ENCODE measurements at places on chromosomes 16 and 17.

DNA sequence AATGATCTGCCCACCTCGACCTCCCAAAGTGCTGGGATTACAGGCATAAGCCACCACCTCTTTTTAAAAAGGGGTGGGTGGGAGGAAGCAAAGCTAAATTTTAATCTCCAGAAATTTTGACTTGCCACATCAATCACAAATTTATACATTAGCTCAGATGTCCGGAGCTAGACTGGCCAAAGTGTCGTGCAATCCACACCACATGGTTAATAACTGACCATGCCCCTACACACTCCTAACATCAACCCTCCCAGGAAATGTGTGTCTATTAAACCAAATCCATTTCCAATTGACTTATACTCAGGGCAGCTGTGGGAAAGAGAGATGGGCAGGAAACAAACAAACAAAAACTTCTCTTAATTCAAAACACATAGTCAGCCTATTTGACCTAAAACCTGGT lies 29.9 kb downstream of the SMURF2 start:
- no peak for DNase-seq

- DNase-seq = no peak
Measured at GRCh38 chr17:72946696-72947095, 145.8 kb downstream of the SLC39A11 start.

- DNase-seq = no peak
Measured at GRCh38 chr16:86978445-86979030, 338.7 kb downstream of the C16orf95 start.

- DNase-seq = peak; percentile 58
Measured at GRCh38 chr16:87723226-87723623, 42.6 kb downstream of the KLHDC4 start.

- no peak for DNase-seq
Measured at GRCh38 chr17:19415311-19415710, 4.3 kb downstream of the RNF112 start.

DNA sequence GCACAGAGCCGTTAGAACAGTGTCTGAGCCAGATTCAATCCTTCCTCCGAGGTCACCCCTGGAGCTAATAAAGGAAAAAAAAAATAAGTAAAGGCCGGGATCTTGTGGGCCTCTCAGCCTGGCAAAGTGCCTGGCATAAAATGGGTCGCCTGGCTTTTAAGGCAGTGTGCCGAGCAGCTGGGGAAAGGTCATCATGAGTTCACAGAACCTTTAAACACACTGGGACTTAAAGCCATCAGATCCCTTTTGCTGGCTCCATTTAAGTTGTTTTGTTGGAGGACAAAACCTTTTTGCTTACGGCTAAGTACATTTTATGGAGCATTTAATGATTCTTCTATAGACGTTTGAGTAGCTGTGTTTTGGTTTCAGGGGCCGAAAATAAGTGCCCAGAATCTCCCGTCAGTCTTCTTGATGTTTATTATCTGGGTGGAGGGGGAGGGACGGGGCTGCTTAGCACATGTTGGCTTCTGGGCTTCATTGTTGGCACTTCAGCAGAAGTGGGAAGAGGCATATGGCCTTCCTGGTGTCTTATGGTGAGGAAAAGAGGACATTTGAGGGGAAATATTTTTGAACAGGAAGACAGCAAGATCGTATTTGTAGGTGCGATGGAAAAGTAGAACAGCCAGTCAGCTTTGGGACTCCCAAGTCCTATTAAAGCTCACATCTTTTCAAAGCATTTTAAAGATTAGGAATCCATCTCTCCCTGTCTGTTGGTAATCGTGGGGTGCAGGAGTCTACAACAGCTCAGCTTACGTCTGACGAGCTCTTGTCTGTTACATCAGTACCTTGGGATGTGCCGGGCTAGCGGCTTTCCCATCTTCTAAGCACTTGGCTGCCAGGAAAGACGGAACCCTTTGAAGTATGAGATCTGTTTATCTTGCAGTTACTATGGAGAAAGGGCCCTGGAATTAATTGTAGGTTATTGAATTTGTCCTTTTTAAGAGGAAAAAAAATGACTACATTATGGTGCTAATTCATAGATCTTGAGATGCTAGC lies 31.1 kb downstream of the RBFOX1 start:
- DNase-seq = no peak

- no peak for DNase-seq
Measured at GRCh38 chr16:30972872-30973271, 12.1 kb upstream of the HSD3B7 start.

GRCh38 chr16:84895016-84895415 lies 75.2 kb downstream of the CRISPLD2 start:
- DNase-seq = no peak

GRCh38 chr17:64091116-64091515 lies 38.8 kb downstream of the ERN1 start:
- no peak for DNase-seq

GRCh38 chr17:36198831-36199465 lies 2.4 kb upstream of the CCL3L1 start:
- DNase-seq = no peak

DNA sequence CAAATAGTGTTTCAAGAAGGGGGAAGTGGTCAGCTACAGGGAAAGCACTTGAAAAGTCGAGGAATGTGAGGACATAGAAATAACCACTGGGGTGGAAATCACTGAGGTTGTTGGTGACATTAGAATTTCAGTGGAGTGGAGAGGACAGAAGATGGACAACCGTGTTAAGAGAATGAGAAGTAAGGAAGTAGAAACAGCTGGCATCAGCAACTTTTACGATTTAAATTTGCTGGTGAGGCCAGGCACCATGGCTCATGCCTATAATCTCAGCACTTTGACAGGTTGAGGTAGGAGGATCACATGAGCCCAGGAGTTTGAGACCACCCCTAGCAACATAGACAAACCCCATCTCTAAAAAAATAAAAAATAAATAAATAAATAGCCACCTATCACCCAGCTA lies 83.2 kb upstream of the PSMD7 start:
- no peak for DNase-seq

GRCh38 chr17:28861393-28862203 lies 6.8 kb downstream of the ERAL1 start:
- no peak for DNase-seq

Measured in NCI-H187 treated with DMSO at 0.1 percent for 48 hours (cell line).